ENCODE measurements at places on chromosomes 4 and X. TPM values are rescaled to one million over a fixed set of nuclear protein-coding genes. Genes with fewer than 3 reads are reported as not detected.

- H3K27ac ChIP-seq, result no peak overlapping the region
- H3K36me3 ChIP-seq, result peaks cover 15% of the 10 kb centered on the region
These were observed 12.4 kb downstream of the DCAF8L1 start for GRCh38 chrX:27968878-27969277.

DNA sequence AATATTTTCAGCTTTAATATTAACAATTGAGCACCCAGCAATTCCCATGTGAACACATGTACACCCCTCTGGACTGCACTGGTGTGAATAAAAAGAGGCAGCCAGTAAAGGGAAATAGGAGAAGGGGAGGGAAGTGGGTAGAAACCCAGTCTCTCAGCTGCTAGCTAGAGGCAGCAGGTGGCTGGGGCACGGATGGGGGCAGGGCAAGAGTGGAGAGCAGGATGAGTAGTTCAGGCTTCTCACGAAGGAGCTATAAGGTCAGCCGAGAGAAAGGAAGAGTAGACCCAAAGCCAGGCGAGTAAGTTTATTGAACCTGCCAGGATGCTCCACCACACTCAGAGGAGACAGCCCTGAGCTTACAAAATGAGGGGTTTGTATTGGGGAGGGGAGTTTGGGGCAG is 184.8 kb upstream of the MTMR8 start:
- H3K27me3 ChIP-seq, result no peaks in the 10 kb centered on the region
- no peak overlapping the region for H3K4me3 ChIP-seq
- DNase-seq, result peak; percentile 21
- H3K27ac ChIP-seq, result no peak overlapping the region

GRCh38 chr4:170672381-170672965 is 582.7 kb upstream of the AADAT start:
- H3K27ac ChIP-seq, result no peak overlapping the region
- peaks cover 11% of the 10 kb centered on the region for H3K36me3 ChIP-seq
- DNase-seq, result no peak
- no peak overlapping the region for H3K4me3 ChIP-seq

DNA sequence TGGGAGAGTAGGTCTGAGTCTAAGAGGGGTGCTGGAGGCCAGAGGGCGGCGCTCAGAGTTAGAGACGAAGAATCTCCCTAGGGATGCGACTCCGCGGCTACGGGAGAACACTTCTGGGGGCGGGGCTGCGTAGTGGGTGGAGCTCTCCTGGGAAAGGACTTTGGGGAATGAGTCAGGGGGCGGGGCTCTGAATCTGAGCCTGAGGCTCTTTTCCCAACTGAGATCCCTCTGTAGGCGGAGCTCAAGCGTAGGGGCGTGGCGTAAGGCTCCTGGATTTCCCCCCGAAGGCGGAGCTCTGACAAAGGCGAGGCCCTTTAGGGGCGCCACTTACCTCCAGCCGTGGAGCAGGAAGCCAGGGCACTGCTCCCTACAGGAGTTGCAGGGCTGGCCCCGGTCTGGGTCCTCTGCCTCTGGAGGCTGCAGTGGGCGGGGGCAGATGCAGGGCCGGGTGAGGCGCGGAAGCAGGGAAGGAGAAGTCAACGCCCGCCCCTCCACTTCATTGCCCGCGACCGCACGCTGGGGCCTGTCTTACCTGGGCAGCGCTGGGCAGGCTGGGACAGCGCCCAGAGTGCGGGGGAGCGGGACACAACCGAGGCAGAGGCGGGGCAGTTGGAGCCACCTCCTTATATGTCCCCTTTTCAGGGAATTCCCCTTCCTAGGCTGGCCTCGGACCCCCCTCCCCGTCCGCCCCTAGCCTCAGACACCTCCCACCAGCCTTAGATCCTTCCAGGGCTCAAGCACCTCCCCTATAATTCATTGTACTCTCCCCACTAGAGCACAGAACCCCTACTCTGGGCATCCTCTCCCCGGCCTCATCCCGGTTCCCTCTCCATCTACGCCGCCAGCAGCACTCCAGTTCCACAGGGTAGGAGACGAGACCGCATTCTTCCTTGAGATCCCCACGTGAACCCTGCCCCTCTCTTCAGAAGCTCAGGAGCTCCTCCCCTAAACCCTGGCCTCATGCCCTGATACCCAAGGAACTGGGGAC is 1.6 kb downstream of the PRICKLE3 start:
- H3K36me3 ChIP-seq, result peaks cover 17% of the 10 kb centered on the region
- peak overlapping the region; percentile 77 for H3K4me3 ChIP-seq
- peaks cover 18% of the 10 kb centered on the region for H3K4me1 ChIP-seq
- no peaks in the 10 kb centered on the region for H3K27me3 ChIP-seq

Gene GPR143
- total RNA-seq, result 11.7 TPM
